HTR-8/SVneo (cell line): ENCODE measurements at places on chromosomes 1 and 21.

- DNase-seq = peak; percentile 23
Measured at GRCh38 chr21:14403681-14404318, 20.9 kb upstream of the HSPA13 start.

DNA sequence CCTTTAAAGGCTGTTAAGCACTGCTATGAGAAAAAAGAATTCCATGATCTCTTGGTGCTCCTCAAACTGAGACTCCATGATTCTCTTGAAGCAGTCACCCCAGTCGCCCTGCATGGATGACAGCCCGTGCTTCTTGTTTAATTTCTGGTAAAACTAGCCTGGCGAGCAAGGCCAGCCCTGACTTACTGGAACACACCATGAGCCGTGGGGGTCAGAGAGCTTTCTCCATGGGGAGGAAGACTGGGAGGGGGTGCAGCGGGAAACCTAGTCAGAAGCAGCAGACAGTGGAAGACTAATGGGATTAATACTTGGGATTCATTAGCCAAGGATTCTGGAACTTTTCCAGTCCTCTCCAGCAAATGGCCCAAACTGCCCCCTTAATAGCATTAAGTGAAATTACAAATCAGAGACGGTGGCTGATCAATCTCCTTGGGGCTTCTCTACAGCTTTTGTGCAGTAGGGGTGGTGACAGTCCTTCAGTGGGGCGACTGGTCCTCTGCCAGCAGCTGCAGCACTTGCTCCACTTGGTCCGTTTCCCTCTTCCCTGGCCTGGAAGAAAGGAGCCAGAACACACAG, 57.2 kb upstream of the LRRN2 start:
- DNase-seq = no peak

DNA sequence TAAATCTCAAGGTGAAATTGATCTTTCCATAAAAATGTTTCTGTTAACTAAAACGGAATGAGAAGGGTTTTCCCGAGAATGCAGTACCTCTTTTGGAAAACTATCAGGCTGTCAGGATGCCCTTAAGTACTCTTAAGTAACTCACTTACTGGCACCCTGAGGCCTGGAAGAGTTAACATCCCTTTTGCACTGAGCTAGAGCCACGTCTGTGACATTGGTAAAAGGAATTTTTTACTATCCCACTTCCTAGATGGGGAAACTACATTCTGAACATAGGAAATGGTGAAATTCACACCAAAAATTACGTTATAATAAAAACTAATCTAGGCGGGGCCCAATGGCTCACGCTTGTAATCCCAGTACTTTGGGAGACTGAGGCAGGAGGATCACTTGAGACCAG, 39.7 kb upstream of the MAP10 start:
- no peak for DNase-seq

GRCh38 chr1:231807541-231807940, 181.0 kb downstream of the DISC1 start:
- no peak for DNase-seq

- no peak for DNase-seq
Measured at GRCh38 chr1:152167835-152168534, 9.0 kb upstream of the RPTN start.

- DNase-seq = no peak
Measured at GRCh38 chr1:25677193-25677773, 60.7 kb downstream of the MAN1C1 start.

DNA sequence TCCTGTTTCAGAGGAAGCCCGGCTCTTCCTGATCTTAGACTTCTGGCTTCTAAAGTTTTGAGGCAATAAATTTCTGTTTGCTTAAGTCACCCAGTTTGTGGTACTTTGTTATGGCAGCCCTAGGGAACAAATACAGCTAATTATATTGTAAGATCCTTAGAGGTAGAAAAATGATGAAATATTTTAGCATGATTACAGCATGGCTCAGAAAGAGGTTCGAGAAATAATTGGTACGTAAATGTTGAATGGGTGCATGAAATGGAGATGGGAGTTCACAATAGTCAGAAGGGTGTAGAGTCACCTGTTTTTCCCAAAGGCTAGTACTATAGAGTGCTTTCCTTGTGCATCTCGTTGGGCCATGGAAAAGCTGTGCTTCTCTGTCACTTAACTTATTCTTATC, 123.5 kb downstream of the RUNX1 start:
- DNase-seq = no peak

GRCh38 chr1:33295450-33296081, 25.3 kb downstream of the A3GALT2 start:
- peak; percentile 83 for DNase-seq

- DNase-seq = no peak
Measured at GRCh38 chr1:147585640-147586383, 44.5 kb downstream of the BCL9 start.

- DNase-seq = no peak
Measured at GRCh38 chr1:9626201-9626608, 25.3 kb upstream of the PIK3CD start.

GRCh38 chr1:72830606-72831390, 548.5 kb upstream of the NEGR1 start:
- no peak for DNase-seq

DNA sequence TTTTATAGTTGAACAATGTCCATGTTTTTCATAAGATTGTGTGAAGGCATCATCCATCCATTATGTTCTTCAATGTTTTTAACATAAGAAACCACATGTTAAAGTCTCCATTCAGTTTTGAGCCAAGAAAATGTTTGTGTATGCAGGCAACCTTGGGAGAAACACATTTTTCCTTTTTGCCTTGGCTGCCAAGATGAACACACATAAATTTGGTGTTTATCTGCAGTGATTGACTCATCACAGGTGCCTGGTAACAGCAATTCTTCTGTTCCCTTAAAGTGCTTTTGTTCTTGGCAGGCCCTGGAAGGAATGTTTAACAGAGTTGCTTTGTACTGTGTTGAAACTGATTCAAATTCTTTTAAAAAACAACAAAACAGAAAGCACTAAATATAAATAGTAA, 709.9 kb upstream of the ADGRL4 start:
- peak; percentile 0 for DNase-seq

GRCh38 chr1:247212012-247212411, 40.2 kb upstream of the ZNF124 start:
- DNase-seq = no peak

- DNase-seq = no peak
Measured at GRCh38 chr1:182428043-182428442, 21.9 kb upstream of the RGSL1 start.

DNA sequence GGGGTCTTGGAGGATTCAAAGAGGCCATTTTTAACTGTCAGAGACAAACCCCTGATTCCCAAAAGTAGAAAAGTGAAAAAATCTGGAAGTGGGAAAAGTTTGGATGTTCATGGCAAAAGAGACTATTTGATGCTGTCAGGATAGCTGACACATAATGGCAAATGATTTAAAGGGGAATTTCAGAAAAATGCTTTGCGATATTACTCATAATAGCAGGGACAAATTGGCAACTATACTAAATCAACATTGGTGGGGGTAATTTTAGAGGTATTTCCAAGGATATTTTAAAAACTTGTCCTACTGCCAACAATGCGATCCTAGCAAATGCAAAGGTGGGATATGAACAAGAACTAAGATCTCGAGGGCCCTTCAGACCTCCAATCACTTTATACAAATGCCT, 5.3 kb upstream of the GSTM4 start:
- DNase-seq = peak; percentile 20

DNA sequence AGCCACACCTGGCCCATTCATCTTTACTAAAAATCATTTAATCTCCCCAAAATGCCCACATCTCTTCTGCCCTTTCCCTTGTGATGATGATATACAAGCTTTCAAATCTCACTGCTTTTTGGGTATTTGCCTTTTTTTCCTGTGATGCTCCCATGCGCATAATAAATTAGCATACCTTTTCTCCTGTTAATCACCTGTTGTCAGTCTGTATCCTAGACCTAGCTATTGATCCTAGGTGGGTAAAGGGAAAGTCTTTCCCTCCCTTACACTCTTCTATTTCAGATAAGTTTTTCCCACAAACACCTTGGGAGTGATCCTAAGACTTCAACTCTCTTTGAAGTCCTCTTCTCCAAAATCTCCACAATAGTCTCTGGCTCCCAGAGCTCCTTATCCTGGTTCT, 12.0 kb upstream of the SLC35A3 start:
- no peak for DNase-seq

DNA sequence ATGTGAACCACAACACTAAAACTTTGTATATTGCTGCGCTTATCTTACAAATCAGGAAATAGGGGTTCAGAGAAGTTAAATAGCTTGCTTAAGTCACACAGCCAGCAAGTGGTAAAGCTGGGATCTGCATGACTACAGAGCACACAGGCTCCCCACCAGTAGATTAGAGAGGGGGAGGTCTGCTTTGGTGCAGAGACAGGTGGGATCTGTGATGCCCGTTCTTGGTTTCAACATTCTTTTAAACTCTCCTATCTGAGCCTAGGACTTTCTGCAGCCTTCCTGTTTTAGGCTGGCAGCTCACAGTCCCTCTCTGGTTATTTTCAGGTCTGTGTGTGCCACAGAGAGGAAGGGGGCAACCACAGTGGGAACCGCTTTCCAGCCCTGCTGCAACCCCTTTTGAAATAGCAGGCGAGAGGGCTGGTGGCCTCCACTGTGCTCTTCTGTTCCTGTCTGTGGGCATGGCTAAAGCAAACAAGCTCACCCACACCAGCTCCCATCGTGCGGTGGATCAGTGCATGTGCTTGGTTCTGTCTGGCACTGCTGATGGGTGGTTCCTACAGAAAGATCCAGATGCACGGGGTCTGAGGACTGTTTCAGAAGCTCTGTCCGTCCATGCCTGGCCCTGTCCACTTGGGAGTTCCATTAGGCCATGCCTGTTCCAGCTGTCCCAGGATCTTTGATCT, 1.7 kb upstream of the IL6R start:
- DNase-seq = no peak

GRCh38 chr1:6599141-6599975, 3.3 kb downstream of the KLHL21 start:
- DNase-seq = no peak

DNA sequence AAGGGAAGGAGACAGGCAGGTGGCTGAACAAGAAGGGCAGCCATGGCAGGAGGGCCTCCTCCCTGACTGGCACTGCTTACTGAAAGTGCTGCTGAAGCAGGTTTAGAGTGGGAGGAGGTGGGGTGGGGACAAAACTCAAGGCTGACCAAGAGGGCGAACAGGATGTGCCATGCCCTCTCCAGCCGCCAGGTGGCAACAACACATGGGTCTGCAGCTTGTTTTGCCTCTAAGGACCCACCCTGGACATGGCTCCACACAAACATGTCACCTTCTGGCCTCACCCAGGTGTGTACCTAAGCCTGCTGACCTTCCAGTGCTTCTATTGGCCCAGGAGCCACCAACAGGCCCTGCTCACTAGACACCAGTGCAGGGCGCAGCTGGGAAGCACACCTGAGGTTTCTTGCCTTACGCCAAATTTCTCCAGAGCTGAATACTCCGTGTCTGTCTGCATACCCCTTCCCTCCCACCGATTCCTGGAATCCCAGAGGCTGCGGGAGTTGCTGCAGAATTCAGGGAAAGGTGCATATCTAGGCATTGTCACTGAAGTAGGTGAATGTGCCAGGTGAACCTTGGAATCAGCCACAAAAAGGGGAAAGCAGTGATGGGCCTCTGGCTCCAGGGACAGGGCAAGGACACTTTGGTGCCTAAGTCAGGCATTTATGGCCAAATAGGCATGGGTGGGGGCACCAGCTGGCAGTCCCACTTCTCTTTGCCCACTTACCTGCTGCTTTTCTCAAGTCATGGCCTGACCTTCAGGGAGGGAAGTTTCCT, 5.3 kb downstream of the PSRC1 start:
- peak; percentile 54 for DNase-seq

DNA sequence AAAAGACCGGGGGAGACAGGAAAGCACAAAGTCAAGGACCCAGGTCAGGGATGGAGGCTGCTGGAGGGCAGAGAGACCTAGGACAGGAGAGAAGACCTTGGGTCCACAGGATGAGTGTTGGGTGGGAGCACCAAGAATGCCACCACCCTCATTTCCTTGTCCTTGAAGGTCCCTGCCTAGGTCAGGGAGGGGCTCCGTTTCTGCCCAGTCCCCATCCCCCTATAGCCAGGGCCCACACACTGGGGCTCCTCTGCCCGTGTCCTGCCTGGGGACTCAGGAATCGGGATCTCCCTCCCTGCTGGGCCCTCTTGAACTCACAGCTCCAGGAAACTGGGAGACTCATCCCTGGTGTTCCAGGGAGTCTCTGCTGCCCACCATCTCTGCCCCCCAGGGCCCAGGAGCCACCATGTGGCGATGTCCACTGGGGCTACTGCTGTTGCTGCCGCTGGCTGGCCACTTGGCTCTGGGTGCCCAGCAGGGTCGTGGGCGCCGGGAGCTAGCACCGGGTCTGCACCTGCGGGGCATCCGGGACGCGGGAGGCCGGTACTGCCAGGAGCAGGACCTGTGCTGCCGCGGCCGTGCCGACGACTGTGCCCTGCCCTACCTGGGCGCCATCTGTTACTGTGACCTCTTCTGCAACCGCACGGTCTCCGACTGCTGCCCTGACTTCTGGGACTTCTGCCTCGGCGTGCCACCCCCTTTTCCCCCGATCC, 584 bp downstream of the TINAGL1 start:
- no peak for DNase-seq

GRCh38 chr1:156796340-156797097, 20.1 kb downstream of the SH2D2A start:
- no peak for DNase-seq

DNA sequence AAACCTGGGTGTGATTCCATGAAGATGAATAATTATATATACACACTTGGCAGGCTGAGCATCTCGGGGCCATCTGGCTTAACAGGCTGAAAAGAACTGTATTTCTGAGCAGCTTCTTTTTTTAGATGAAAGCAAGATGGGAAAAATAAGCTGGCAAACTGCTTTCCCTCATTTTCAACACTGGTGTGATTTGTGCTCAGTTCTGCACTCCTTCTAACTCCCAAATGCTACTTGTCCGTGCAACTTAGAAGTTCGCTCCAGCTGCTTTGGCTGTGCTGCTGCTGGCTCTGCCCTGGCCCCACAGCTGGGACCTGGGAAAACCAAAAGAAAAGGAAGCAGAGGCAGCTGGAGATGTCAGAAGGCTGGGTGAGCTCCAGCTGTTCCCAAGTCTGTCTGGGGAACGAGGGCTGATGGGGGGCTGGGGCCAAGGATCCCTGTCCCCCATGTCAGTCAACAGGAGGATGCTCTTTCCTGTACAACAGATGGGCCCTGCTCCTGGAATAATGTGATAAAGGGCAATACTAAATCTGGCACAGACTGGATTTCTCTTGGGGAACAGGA, 44.9 kb downstream of the PAFAH2 start:
- no peak for DNase-seq

DNA sequence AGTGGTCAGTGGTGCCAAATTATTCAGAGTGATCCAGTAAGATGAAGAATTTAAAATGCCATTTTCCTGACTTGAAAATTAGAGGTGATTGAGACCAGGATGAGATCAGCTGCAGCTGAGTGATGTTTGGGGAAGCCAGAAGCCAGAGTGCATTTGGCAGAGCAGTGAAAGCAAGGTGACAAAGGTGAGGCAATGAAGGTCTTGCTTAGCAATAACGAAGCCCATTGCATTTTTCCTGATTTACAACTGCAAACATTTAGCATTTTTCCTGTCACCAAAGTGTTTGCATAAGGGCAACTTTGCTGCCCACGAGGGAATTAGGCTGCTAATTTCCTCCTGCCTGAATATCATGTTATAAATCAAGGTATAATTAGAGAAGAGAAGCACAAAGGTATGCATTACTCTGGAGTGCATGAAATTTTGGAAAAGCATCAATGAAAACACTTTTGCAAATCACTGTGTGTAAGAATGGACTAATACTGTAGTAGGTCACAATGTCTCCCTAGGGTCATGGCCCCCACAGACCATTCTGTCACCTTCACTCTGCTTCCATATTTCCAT, 188.2 kb upstream of the LYPLAL1 start:
- DNase-seq = no peak
